ENCODE measurements at places on chromosomes 7 and 10.

DNA sequence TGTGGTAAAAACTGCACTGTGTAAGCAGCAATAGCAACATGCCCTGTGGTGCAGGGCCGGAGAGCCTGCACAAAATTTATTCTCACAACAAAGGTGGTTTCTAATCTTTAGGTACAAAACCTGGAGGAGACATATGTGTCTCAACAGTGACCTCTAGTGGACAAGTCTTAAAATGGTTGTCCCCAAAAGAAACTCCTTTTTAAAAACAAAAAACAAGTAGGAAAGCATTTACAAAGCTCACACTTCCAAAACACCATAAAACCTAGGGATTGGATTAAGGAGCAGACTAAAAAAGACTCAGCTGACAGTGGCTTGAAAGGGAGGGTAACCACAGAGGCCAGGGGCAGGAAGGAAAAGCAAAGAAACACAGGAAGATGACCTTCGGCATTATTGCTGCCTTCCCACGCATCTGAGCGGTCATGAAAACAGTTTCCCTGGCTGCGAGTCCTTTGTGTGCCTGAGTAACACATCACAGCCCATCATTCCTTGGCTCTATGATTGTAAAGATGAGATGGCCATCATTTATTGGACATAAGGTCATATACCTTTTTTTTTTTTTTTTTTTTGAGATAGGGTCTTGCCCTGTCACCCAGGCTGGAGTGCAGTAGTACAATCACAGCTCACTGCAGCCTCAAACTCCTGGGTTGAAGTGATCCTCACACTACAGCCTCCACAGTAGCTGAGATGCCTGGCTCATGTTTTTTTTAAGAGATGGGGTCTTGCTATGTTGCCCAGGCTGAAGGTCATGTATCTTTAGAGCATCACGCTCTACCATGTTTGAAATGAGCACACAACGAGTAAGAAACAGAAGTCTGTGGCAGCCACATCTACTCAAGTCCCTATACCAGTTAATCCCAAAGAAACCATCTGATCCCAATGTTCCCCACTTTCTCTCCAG, 39.5 kb downstream of the RSU1 start:
- DNase-seq, result no peak

DNA sequence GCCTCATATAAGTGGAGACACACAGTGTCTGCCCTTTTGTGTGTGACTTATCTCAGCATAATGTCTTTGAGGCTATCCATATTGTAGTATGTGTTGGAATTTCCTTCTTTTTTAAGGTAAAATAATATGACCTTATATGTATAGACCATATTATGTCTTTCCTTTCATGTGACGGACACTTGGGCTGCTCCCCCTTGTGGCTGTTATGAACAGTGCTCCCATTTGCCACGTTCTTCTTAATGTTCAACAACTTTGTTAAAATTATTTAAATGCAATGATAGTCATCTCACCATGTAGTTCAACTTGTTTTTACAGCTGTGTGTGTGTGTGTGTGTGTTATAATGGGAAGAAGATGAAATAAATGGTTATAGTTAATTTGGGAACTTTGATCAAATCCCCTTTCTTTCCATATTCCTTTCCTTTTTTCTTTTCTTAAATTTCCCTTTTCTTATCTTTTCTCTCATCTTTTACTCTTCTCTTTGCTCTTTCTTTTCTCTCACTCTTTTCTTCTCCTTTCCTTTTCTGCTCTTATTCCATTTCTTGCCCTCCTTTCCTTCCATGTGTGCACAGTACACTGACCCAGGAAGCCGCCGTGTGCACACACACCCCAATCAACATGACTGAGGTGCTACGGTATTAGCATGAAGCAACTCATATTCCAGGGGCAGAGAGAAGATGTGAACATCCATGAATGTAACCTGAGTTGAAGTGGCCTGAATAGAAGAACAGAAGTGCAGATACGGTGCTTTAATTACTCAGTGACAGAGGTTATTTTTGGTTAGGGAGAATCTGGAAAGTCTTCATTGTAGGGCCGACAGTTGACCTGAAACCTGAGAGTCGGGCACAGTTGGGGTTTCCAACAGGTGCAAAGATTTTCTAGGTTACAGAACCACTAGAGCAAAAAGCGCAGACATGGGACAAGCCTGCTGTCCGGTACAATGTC, 596.6 kb downstream of the SDK1 start:
- no peak for DNase-seq

- no peak for DNase-seq
Observed at GRCh38 chr7:149081914-149082313, 8.6 kb downstream of the ZNF786 start.

DNA sequence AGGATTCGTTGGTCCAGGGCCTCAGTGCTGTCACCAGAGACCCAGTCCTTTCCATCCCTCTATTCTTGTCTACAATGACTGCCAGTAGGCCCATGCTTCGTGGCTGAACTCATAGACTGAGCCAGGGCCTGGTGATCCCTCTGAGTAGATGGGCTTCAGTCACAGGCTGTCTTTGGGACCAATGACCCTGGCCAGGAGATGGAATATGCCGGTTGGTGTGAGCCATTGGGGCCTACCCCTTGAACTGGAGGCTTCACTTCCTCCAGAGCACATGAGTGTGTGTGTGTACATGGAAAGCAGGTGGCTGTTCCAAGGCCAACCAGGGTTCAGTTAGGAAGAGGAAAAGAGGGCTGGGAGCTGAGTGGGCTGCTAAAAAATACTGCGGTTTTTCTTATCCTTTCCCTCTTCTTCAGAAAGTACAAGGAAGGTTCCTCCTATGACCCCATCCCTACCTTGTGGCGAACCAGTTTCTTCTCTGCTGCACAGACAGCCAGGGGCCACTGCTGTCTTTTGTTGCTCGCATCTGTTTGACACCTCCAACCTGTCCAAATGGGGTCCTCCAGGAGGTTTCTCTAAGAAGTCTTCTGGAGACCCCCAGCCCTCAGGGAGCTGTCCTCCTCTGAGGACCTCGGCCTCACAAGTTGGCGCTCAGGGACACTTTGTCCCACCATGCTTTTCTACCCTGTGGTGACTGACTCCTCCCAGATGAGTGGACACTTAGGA, 36.6 kb downstream of the ADRA2A start:
- DNase-seq, result no peak

- no peak for DNase-seq
Observed at GRCh38 chr7:135326636-135327280, 93.1 kb downstream of the STRA8 start.

DNA sequence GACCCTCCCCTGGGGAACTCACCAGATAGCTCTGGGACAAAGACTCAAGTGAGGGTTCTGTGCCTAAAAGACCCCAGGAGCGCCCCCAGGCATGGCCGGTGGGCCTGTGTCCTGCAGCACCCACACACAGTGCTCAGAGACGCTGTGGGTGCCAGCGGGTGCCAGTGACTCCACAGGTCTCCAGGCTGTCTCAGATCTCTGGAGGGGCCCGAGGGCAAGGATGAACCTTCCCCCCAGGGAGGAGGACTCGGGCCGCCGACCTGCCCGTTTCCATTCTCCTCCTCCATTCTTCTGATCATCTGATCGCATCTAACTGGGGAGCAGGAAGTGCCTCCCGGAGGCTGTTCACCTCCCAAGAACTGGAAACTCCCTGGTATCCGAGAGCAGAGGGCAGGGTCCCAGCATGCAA, 980 bp downstream of the ADAM8 start:
- DNase-seq, result no peak

GRCh38 chr7:3914051-3914775, 613.2 kb downstream of the SDK1 start:
- DNase-seq, result no peak

GRCh38 chr10:114303556-114303955, 64.5 kb downstream of the VWA2 start:
- DNase-seq, result no peak
